Stimulated activated CD8-positive, alpha-beta memory T cell treated with anti-CD3 and anti-CD28 coated beads, Interleukin-4, amount 100 ng/mL, for 1 hour (primary cell): ENCODE measurements at places on chromosomes 2 and 18.

GRCh38 chr18:55153346-55153745 lies 194.1 kb upstream of the CCDC68 start:
- no peak for DNase-seq

GRCh38 chr2:86015006-86015405 lies 90.7 kb downstream of the POLR1A start:
- DNase-seq, result no peak

DNA sequence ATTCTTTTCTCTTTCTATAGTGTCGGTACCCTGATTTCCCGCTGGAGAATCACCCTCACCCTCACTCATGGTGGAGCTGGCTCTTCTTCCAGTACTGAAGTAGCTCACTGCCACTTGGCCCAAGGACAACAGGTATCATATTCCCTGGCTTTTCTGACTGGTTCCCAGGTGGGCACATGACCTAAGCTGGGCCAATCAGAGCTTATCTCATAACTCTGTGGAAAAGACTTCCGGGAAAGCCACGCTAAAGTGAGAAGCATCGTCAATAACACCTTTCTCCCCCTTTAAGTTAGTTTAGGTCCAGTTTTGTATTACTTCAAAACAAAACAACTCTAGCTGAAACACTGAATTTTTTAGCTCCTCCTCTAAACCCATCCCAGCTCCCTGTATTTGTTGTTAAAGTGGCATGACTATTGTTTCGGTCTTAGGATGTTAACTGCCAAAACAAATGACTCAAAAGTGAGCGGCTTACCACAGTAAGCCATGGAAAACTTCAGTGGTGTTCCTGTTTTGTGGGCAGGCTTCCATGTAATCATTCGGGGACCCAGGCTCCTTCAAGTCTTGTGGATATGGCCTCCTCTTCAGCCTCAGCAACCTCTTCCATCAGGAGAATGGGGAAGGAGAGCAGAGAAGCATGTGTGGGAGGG lies 137.4 kb upstream of the DLX2 start:
- no peak for DNase-seq

- DNase-seq, result no peak
These were observed 69.7 kb upstream of the SULT1C3 start for GRCh38 chr2:108169982-108170625.

DNA sequence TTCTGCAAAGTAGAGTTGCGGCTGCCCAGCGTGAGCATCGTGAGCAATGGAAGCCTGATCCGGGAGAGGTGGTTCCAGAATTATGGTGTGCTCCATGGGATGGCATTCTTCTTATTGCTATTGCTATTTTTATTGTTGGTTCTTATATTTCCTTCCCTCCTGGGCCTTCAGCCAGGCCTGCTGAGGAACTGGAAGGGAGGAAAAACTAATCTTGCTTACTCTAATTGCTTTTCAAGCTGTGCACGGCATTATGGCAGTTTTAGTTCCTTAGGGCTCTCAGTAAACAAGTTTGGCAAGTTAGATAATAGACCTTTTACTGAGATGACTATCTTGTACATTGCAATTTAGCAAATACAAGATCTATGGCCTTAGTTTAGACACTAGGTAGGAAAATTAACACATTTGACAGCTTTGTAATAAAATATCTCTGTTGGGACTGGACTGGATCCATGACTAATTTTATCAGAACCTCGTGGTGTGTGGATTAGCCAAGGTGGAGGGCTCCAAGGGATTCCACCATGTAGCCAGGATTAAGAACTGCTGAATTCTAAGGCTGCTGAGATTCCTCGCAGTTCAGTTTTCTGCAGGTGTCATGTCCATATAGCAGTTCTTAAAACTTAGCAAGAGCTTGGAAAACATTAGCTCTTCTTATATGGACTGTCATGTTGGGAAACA lies 6.0 kb downstream of the RSAD2 start:
- DNase-seq, result no peak

DNA sequence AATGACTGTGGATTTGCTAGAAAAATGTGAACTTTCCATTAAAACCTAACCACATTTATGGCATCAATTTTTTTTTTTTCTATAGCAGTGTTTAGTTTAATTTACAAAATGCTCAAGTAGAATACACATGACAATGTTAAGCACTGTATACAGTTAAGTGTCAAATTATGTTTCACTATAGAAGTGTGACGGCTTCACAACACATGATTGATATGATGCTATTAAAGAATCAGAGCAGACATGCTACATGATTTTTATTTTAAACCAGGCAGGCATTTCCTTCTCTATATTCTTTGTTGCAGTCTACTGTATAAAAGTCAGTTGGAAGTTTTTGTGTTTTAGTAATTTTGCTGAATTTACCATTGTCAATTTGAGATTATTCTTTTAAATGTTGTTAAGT lies 43.6 kb downstream of the PROKR1 start:
- DNase-seq, result no peak

DNA sequence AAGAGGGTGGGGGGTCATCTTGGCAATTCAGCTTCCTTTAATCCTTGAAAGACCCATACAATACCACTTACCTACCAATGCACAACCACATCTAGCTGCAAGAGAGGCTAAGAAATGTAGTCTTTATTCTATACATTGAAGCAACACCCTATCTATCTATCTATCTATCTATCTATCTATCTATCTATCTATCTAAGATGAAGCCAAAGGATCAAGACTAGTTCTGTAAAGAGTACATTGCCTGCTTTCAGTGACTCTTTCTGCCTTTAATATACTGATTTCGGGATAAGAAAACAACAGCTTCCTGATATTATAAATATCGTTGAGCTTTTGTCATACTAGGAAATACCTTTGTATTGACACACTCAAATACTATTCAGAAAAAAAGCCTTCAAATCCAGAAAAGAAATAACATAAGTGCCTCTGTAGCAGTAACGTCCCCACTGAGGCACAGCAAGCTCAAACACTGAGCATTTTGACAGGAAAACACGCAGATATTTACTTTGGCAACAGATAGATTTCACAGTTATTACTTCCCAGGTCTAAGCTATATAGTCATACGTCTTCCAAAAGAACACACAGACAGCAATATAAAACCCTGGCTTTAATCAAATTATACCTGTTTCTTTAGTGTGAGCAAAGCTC lies 139.4 kb upstream of the SERTAD2 start:
- DNase-seq, result no peak
